ENCODE measurements at places on chromosomes 2 and 18.

DNA sequence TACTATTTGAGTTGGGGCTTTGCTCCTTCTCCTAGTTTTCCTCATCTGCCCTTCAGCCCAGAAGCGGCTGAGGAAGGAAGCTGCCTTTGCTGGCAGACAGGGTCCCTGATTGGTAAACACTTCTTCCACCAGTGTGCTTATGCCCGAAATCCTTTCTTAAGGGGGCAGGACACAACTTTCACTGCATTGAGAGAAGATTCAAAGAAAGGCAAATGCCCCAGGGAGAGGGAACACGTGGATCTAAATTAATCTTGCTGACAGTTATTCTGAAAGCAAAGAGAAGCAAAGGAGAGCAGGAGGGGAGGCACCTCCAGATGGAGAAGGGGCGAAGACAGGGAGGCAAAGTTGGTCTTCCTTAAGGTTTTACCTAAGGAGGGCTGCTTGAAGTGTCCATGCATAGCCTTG is 92.1 kb upstream of the EFEMP1 start:
- no peak for DNase-seq

GRCh38 chr2:226797989-226798421 is 1.6 kb downstream of the IRS1 start:
- DNase-seq: no peak

DNA sequence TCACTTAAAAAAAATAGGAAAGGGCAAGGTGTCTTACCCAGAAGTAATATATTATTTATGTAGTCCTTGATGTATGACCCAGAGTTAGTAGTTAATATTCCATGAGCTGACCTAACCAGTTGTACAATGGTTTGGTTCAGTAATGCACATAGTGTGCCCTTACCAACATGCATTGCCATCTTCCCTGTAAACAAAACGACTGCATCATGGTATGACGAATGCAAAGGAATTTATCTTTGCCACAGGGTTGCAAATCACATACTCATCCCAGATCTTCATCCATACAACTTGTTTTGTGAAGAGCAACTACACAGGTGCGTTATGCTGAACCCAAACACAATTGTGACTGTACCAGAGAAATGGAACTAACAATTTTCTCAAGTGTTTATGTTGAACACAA is 68.9 kb upstream of the ZSWIM2 start:
- no peak for DNase-seq

DNA sequence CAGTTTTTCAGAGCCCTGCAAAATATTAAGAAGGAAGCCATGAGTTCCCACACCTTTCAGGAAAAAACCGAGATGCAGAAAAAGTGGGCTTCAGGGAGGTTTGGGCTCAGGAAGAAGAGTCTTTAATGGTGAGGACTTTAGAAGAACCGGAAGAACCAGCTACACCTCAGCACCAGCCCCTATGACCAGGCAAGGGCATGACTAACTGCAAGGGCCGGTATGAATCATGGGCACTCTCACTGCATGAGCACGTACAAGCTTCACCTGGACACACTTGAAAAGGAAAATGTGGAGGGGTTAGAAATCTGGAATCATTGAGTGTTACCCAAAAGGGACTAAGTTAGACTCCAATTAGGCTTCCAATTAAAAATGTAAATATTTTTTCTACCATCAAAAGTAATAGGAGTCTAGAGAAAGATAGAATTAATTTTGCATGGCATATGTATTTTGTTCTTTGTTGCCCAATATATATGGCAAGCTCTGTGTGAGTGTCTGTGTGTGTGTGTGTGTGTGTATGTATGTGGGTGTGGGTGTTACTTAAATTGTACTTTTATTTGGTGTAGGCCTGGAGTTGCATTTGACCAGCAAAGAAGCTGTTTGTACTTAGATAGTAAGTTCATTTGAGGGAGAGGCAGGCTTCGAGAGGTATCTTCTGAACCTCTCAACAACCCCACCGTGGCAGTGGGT is 66.5 kb upstream of the THUMPD2 start:
- DNase-seq: no peak

- DNase-seq: peak; percentile 88
These were observed 86.8 kb downstream of the RBMS1 start for GRCh38 chr2:160406591-160407392.

Data from CD4-positive, alpha-beta T cell treated with Interleukin-10 for 1 hour (primary cell).